ENCODE measurements at places on chromosomes 7 and 10.

DNA sequence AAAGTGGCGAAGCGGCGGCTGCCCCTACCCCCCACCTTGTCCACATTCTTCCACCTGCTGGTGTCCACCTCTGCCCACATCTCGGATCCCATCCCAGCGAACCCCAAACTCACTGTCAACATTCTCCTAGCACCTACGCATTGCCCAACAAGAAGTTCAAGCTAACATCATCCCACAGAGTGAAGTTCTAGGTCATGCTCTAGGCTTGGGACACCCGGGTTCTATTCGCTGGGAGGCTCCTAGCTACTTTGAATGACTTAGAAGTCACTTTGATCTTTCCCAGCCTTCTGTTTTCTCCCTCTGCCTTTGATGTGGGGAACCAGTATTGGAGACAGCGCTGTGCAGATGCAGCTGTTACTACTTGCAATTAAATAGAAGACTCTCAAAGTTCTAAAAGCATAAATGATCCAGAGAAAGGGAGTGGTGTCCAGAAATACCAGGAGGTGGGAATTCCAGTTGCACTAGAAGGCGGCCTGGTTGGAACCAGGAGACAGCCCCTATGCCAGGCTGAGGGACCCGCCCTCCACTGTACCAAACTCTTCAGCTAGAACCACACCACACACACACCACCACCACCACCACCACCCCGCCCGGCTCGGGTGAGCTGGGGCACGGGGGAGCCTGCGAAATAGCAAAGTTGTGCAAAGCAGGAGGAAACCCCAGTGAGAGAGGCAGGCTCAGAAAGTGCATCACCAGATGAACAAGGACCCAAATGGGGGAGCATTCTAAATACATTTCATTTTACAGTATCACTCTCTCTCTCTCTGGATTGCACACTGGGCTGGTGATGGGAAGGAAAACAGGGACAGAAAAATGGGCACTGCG, 5.5 kb upstream of the VGF start:
- peak; percentile 33 for DNase-seq

DNA sequence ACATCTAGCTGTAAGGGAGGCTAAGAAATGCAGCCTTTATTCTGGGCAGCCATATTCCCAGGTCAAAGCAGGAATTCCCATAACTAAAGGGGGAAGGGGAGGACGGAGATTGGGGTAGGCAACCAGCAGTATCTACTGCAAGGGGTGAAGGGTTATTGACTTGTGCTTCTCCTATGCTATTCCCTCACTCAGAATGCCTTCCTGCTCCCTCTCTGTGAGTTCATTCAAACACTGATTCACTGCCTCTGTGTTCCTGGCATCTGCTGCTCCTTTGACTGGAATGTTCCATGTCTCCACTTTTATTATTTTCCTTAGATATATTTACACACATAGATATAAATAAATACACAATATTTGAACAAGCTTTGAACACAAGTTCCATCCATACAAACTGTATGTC, 11.1 kb downstream of the HTR7 start:
- no peak for DNase-seq

DNA sequence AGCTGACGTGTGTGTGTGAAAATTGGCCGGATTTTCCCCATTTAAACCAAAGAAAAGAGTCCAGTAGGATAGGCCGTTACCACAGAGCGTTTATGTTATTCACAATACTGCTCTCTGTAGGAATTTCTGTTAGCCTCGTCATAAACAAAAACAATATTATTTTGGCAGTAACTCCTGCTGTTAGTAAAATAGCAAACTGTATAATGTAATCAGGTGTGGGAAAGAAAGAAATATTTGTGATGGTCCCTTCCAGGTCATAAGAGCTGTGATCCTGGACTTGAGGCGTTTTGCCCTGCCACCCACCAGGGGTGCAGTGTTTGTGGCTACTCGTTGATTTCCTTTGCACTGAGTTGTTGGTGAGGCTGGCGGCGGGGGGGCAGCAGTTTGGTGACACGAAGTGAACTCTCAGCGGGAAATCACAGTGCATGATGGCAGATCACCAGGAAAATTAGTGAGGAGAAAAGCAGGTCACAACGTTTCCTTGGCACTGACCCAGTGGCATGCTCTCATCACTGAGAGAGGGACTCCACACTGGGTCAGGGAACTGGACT, 2.8 kb downstream of the EEPD1 start:
- no peak for DNase-seq

GRCh38 chr10:91410638-91411371, 661 bp downstream of the HECTD2 start:
- DNase-seq = peak; percentile 26

DNA sequence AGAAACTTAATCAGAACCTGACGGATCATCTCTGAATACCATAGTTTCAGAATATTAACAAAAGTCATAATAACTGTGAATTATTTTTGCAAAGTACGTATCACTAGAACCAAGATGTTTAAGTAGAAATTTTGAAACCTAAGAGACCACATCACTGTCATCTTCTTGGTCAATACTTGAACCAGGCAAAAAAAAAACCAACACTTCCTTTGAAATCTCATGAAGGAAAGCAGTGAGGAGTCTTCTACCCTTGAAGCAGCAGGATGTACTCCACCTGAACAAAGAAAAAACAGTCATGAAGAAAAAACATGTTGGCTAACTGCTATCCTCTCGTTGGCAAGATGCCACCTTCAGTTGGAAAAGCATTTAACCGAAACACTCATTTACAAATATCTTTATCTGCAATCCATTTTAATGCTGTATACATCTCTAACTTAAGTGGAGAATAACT, 82.4 kb downstream of the SRPK2 start:
- no peak for DNase-seq

DNA sequence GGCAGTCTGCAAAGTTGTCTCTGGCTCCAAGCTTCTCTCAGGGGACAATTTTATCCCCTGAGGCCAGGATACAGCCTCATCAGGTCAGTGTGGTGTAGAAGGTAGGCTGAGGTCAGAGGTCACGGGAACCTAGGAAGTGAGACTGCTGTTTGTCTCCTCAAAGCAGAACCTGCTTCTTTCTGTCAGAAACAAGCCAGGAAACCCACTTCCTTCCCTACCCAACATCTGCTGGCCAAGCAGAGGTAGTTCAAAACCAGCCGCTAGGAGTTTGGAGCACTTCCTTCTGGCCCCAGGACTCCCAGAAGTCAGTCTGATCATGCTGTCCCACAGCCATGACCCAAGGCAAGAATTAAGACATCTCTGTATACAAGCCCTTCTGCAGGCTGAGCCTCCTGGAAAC, 12.2 kb downstream of the CLRN3 start:
- peak; percentile 15 for DNase-seq

GRCh38 chr7:3063016-3063753, 19.5 kb upstream of the CARD11 start:
- DNase-seq = peak; percentile 72

- no peak for DNase-seq
Measured at GRCh38 chr10:101875068-101875688, 31.6 kb upstream of the KCNIP2 start.

DNA sequence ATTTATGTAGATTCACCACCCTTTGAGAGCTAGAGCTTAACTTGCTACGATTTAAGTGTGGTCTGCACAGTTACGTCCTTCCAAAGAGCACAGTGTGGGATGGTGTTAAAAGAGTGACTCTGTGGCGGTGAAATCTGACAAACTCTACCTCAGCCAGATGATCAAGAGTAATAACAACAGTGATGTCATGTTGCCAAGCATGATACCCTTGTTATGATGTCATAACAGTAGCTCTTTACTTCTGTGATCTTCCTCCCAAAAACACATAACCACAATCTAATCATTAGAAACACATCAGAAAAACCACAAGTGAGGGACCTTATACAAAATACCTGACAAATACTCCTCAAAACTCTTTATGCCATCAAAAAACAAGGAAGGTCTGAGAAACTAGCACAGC, 649.3 kb downstream of the POM121L12 start:
- DNase-seq = no peak

DNA sequence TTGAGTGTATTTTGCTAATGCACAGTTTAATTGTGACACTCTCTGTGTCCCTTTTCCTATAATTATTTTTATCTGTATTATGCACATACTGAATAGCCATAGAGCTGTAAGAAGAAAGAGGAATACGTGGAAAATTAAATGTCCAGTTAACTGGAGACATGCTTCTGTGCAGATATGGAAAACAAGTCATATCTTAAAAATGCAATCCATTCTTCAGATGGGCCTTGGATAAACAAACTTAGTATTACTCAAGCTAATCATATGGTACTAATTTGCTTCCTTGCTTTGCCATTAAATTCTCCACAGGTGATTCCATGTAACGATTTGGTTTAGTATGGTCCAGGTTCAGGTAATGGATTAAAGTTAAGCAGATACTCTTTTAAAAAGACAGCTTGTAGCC, 201.2 kb upstream of the CELF2 start:
- DNase-seq = no peak

DNA sequence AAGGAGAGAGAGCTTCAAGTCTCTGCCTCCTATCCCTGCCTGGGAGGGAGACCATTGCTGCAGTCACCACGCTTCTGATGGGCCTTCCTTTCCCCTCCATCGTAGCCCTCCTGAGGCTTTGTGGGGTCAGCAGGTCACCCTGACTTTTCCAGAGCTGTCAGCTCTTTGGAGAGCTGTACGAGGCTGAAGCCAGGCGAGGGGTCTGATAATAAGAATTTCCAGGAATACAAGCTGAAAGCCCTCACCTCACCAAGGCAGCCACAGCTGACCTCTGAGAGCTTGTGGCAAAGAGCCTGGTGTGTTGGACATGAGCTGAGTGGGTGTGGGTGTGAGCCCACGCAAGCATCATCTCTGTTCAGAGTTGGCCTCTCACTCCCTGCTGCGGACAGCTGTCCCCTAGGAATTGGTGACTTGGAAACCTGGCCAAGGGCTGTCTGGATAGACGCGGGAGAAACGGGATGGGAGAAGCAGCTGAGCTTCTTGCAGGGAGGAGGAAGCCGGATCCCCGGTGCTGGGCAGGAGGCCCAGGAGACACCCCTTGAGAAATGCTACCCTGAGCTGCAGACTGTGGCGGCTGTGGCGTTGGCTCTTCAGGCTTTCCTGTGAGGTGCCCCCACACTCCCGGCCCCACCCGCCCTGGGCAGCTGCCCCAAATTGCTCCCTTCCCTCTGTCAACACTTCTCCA, 122.1 kb upstream of the BTBD16 start:
- DNase-seq = no peak

DNA sequence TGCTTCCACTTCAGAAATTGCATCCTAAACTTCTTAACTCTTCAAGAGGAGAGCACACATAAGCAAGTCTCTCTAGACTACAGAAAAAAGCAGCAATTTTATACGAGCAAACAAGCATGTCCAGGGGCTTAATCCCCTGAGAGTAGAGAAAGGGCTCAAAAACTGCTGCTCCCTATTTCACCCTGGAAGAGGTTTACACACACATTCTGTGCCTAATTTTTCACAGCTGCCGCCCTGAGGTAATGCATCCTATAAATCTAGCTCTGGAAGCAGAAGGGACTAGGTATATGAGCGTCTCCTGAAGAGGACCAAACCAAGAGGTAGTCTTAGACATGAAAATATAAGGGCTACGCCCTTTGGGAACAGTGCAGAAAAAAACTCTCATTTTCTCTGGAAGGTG, 73.1 kb downstream of the CRPPA start:
- no peak for DNase-seq

DNA sequence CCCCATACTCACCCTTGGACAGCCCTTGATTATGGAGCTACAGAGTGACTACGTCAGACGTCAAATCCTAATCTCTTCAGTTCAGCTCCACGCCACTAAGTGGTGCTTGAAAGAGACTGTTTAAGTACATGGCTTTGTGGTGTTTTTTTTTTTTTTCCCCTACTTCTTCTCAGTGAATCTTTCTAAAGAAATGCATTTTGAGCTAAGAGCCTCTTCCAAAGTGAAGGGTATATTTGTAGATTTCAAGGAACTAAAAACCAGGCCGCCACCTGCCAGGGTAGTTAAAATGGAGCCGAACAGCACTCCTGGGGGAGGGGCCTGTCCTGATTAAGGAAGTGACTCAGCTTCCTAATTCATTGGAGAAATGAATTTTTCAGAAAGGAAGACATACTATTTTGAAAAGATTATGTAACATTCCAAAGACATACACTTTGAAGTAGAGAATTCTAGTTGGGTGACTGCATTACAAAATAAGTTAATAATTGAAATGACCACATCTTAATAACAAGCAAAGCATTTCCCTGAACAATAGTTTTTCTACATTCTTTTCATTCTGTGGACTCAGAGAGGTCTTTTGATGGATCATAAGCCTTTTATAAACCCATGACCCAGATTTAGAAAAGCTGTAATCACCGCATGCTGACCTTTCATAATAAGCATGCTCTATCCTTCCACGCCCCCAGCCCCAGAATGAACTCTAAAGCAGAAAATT, 20.6 kb upstream of the VPS41 start:
- no peak for DNase-seq

DNA sequence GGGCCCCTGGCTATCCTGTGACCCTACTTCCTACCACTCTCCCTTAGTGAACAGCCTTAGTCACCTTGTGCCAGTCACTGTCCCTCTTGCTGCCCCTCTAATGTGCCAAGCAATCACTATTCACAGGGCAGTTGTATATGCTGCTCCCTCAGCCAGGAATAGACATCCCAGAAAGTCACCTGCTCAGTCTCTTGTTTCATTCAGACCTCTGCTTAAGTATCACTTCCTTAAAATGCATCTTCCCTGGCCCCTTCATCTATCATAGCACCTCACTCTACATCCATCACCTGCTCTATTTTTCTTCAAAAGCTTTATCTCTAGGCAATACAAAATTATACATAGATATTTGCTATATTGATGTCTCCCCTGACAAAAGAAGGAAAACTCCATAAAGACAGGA, 328.4 kb upstream of the NFE2L3 start:
- no peak for DNase-seq

- no peak for DNase-seq
Measured at GRCh38 chr10:97000487-97001182, 168.5 kb downstream of the LCOR start.

GRCh38 chr7:1616741-1617140, 46.9 kb upstream of the PSMG3 start:
- DNase-seq = no peak

DNA sequence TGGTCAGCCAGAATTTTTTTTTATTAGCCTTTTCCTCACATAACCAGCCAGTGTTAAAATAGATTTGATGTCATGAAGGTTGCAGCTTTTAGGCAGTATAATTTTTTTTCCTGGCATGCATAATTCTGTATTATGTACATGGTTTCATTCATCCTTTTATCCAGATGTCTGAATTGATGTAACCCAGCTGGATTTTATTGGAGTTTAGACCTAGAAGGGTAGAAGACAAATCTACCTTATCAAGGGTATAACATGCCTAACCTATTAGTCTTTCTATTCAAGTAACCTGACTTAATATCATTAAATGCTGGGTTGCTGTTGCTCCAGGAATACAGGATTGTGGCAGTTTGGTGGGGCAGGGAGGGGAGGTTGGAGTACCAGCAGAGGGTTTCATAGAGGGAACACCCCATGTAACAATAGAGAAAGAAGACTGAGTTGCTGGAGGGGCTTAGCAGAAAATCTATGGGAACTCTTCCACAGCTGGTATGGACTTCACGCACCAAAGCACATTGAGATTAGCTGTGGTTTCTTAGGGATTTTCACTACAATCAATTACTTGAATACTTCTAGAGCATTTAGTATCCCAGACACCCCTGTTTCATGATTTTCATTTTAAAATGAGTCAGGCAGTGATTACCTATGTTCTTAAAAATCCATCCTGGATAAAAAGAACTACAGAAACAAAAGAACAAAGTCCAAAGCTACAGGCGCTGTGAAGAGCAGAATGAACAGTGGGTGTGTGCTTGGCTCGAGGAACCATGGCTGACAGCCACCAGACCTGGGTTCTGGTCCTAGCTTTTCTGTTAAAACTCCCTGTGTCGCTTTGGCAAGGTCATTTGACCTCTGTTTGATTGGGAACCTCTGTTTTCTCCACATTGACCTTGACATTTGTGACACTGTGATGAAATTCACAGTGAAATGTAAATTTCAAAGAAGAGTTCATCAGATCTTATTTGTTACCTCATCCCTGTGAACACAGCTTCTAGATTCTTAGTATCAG, 93.5 kb downstream of the CREM start:
- no peak for DNase-seq
